ENCODE measurements at places on chromosomes 1 and 21.

GRCh38 chr1:67777440-67777839 is 55.8 kb downstream of the GNG12 start:
- DNase-seq = no peak

GRCh38 chr1:91151702-91152101 is 129.9 kb upstream of the ZNF644 start:
- DNase-seq = no peak

DNA sequence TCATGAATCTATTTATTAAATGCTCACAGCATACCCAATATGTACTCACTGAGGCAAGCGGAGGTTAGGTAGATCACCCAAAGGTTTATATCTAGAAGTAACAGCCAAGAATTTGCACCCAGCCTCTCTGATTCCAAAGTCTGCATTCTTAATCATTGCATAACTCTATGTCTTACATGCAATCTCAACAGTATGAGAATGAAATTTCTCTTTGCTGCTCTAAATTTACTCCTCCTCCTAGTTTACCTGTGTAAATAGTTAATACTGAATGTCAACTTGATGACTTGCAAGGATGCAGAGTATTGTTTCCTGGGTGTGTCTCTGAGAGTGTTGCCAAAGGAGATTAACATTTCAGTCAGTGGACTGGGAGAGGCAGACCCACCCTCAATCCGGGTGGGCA is 840.6 kb downstream of the BRINP3 start:
- no peak for DNase-seq

GRCh38 chr1:52332411-52332810 is 33.6 kb downstream of the CC2D1B start:
- DNase-seq = no peak

GRCh38 chr1:99170516-99170915 is 93.8 kb upstream of the PLPPR4 start:
- DNase-seq = peak; percentile 12

DNA sequence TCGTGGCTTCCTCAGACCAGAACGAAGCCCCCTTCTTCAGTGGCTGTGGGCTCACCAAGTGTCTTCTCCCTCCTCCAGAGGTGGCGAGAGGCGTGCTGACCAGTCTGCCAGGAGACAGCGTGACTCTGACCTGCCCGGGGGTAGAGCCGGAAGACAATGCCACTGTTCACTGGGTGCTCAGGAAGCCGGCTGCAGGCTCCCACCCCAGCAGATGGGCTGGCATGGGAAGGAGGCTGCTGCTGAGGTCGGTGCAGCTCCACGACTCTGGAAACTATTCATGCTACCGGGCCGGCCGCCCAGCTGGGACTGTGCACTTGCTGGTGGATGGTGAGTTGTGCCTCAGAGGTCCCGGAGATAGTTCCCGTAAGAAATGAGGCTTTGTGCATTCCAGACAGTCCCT is 24.0 kb downstream of the IL6R start:
- no peak for DNase-seq

- DNase-seq = no peak
These were observed 3.3 kb downstream of the ENSA start for GRCh38 chr1:150626150-150626549.

DNA sequence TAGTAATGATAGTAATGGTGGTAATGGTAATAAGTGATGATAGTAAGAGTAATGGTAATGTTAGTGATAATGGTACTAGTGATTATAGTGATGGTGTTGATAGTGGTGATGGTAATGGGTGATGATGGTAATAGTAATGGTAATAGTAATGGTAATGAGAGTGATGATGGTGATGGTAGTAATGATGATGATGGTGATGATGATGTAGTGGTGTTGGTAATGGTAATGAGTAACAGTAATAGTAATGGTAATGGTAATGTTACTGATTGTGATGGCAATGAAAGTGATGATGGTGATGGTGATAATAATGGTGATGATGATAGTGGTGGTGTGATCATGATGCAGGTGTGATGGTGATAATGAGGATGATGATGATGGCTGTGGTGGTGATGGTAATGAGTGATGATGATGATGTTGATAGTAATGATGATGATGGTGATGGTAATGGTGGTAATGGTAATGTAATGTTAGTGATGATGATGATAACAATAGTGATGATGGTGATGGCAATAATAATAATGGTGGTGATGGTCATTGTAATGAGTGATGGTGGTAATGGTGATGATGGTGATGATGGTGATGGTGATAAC is 235.0 kb downstream of the MATN1 start:
- no peak for DNase-seq

DNA sequence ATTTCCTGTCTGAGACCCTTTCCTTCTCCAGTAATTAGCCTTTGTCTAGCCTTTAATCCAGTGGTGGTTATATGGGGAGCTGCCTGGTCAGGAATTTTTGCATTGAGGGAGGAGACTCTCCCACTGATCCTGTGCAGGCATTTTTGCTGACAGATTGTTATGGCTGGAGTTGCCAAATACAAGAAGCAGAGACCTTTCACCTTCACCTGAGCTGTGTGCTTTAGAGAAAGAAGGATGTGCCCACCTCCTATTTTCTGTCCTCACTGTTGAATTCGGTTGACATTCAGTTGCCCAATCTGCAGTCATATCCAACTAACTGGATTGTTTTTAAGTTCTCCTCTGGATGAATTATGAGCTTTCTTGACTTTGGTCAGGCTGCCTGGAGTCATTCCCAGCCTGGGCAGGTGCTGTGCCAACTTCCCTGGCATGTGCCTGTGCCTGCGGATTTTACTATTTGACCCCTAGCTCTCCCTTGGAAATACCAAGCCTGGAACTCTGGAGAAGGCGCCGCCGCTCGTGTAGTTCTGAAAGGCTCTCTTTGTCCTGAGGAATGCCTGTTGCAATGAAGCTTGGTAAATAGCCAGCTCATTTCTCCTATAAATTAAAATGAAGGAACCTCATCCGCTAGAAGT is 143.9 kb downstream of the NOS1AP start:
- DNase-seq = no peak

DNA sequence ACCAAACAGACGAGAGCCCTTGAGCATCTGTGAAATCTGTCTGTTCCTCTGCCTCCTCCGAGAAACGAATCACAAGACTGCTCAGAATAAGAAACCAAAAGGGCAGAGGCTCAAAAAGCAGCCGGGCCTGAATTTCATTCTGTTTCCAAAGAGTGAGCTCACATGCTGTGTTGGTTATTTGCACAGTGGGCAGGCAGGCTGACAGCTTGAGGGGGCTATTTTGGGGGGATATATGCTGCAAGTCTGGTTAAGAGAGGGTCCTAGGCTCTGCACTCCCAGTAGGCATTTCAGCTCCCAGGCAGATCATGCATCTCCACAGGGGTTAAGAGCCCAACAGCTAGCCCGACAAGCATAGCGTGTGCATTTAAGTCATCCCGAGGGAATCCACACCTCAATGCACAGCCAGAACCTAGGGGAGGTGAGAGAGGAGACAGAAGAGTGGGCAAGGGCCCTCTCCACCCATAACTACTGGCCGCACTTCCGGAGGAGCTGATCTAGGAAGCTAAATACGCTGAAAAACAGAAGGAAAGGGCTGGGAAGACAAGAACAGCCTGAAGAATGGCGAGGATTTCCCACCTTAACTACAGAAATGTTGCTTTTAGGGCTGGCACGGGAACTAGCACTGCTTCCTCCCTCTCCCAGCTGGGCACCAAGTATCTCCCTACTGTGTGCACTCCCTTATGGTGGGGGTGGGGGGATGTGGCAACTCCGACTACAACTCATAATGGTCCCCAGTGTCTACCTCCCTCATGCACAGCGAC is 3.7 kb downstream of the PGBD5 start:
- no peak for DNase-seq

- no peak for DNase-seq
These were observed 24.5 kb downstream of the CXADR start for GRCh38 chr21:17537299-17537698.

- peak; percentile 68 for DNase-seq
These were observed 919 bp downstream of the CTSS start for GRCh38 chr1:150764617-150765101.

DNA sequence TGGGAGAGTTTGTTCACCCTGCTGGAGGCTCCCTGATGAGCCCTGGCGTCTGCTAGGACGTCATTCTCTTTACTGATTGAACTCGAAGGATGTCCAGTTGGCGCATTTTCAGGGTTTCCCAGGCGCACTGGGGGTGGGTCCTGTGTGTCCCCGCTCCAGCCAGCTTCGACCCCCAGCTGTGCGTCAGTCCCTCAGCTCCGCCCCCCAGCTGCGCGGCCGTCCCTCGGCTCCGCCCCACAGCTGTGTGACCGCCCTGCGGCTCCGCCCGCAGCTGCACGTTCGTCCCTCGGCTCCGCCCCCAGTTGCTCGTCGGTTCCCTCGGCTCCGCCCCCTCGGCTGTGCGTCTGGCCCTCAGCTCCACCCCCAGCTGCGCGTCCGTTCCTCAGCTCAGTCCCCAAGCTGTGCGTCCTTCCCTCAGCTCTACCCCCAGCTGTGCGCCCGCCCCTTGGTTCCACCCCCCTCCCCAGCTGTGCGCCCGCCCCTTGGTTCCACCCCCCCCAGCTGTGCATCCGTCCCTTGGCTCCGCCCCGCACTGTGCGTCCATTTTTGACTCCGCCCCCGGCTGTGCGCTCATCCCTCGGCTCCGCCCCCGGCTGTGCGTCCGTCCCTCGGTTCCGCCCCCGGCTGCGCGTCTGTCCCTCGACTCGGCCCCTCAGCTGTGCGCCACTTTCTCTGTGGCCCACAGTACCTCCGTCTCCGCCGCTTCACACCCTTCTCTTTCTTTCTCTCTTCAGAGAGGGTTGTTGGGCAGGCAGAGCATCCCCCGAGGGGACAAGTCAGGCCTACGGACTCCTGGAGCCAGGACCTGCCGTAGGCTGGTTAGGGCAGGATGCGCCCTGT is 61.3 kb downstream of the FAAP20 start:
- DNase-seq = peak; percentile 96

DNA sequence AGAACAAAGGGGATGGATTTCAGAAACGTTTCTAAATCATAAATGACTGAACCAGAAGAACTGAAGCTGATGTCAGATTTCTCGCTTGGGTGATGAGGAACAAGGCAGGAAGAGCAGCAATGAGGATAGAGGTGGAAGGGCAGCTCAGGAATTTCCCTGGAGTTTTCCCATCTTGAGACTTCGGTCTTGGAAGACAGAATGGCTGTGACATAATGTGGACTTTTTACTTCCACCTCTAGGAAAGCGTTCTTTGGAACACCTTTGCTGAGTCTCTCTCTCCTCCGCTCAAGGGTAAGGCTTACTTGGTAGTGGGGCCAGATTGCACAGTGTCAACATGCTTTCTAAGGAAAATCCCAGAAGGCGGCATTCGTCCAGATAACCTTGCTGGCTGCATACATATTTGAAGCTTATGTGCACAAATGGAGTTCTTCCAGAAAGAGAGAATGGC is 36.6 kb downstream of the DEGS1 start:
- no peak for DNase-seq

DNA sequence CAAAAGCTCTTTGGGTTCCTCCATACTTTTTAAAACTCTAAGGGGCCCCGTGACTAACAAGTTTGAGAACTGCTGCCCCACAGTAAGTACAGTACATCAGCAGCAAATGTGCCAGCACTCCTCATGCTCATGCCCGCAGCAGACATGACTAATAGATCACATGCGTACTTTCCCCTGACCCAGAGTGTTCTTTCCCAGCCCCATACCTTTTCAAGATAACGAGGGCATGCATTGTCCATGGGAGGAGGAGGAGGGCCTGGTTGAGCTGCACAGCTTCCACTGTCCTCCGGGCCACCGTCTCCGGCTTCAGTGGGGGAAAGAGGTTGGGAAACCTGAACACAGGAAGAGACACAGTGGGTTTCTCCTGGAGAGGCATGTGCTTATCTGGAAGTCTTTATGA is 45.5 kb downstream of the DHRS3 start:
- no peak for DNase-seq

DNA sequence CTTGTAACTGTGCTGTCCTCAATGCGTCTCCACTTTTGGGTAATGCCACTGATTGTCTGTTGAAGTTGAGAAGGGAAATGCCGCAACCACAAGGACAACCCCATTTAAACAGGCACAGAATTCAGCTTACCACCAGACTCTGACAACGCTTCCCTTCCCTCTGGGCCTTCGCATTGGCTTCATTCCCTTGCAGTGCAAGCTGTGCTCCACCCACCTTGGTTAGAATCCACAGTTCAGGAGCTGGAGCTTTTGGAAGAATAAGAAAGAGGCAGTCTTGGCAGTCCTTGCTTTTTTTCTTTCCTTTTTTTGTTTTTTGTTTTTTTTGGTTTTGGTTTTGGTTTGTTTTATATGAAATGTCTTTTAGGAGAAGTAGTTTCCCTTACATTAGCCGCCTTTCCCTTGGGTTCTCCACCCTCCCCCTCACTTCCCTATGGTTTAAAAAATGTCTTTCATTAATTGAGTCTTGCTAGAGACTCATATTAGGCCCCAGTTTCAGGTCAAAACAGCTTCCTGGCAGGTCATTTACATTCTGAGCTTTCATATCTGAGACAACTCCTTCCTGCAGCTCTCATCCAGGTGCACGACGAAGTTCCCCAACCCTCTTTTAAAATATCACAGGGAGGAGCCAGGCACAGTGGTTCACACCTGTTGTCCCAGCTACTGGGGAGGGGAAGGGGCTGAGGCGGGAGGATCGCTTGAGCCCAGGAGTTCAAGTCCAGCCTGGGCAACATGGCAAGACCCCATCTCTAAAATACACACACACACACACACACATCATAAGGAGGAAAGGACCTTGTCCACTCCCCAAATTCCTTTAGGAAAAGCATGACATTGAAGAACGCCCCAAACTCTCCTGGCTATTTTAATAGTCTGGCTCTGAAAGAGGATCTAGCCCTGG is 20.7 kb upstream of the LAX1 start:
- DNase-seq = no peak

DNA sequence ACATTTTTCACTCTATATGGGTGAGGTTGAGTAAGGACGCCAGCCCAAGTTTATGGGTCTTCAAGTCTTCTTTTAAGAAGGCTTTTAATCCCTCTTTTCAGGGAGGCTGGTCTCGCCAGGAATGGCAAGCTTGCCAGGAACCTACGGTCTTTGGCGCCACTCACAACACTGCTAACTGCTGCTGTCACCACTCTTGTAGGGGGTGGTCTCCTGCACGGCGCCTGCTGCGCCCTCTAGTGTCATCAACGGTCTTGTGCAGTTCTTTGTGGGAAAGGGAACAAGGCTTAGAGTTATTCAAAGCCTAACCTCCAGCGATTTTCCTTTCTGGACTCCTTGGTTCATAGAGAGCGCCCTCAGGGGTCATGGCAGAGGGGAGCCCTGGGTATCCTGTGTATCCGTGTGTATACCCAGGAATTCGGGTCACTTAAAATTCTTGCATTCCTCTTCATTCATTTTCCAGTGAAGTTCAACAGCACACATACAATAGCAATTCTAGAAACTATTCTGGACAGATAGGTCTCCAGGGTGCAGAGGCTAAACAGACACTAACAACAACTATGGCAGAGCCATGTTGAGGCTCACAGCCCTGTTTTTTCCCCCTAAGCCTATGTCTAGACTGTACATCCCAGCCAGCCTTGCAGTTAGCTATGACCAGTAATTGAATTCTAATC is 392.8 kb upstream of the CAMK1G start:
- peak; percentile 14 for DNase-seq

Data from fibroblast of skin of left quadriceps (primary cell).